A172 (cell line): ENCODE measurements at places on chromosomes 2 and 18. TPM values are rescaled to one million over a fixed set of nuclear protein-coding genes. Genes with fewer than 3 reads are reported as not detected.

MAP2 gene
- 2.1 and 4.3 TPM in 2 replicates for total RNA-seq

UGT1A5 gene
- total RNA-seq: not detected in 2 replicates

ABCG8 gene
- total RNA-seq: not detected in 2 replicates

KDSR gene
- 24.0 and 32.9 TPM in 2 replicates for total RNA-seq

FEV gene
- total RNA-seq: not detected in 2 replicates

GRCh38 chr2:29946505-29946904 is 25.1 kb upstream of the ALK start:
- DNase-seq: no peak

- DNase-seq: no peak
These were observed 16.4 kb upstream of the ZNF385B start for GRCh38 chr2:179877601-179878364.

DNA sequence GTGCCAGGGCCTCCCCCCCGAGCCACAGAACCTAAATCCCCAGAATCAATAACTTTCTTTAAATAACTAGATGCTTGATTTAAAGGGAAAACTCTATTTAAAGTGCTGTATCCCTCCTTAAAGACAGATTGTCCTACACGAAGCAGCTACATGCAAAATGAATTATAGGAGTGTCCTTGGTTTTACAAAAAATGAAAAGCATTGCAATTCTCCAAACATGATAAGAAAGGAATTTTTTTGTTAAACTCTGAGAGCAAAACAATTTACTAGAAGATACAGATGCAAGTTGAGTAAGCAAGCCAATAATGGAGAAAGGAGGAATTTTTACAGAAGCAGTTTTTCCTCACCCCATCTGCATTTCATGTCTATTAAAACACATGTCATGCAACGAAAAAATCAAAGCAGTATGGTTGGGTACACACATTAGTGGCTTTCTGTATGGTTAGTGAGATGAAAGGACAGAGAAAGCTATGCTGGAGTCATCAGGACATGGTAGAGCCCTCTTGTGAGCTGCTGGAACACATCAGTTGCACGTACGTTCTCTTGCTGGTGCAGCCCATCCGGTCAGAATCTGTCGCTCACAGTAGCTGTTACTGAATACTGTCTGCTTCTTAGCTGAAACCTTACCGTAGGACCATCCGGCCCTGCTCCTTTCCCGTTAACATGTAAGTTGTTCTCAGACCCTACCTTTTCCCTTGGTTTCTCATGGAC is 25.9 kb upstream of the STEAP3 start:
- DNase-seq: no peak

- no peak for DNase-seq
These were observed 861 bp upstream of the SEMA4C start for GRCh38 chr2:96870626-96871255.

DNA sequence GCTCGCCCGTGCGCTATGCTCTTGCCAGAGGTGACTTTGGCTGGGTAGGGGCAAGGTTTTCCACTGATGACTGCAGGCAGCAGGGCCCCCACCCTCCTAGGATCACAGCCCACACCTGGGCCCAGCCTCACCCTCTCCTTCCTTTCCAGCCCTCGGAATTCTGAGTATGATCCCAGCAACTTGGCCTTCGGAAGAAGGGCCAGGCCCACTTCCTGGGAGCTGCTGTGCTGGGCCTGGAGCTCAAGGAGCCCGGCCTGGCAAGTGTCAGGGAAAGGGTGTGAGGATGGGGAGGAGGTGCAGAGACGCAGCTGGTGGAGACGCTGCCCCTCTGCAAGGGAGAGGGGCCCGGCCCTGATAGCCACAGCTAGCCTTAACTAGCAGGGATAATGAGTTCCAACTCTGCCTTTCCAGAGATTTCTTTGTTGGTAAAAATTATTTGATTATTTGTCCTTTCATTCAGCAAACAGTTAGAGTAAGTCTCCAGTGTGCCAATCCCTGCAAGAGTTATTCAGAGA is 1.7 kb upstream of the CNDP1 start:
- DNase-seq: no peak

DNA sequence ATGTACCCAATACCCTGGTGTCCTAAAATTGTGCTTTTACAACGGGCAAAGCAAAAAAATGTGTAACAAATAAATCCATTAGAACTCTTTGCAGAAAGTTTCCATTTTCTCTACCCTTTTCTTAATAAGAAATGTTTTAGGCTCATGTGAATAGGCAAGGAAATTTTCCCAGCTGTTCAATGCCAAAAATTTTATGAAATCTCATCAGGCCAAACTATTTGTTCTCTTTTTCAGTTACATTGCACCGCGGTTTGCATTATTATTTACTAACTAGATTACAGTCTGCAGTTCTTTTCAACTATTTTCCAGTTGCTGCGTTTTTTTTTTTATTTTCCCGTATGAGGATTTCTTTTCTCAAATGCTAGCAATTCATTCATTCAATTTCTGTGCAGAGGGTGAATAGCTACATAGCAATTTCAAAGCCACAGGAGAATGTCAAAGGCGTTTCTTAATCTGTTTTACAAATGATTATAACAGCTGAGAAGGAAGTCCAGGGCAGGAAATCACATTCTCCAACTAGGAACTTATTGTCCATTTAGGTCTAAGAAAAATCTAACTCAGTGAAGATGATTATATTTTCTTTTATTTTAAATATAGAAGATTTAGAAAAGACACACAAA is 367.5 kb upstream of the MMADHC start:
- no peak for DNase-seq

GRCh38 chr2:4916094-4916493 is 776.1 kb upstream of the SOX11 start:
- no peak for DNase-seq

DNA sequence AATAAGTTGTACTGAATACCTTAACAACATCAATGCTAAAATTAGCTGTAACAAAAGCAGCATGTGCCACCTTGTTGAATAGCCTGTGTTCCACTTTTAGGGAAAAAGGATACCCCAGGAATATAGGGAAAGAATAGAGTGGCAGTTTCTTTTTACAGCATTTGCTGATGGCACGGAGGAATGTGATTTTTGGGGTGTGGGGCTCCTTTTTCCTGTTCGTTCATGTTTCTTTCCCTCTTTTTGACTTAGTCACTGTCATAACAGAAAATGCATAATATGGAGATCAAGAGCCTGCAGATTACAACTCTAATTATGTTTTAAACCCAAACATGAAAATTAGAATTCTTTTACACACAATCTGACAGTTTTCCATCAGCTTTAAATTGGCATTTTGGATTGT is 60.4 kb downstream of the MAP3K20 start:
- DNase-seq: no peak
